ENCODE measurements at places on chromosomes 2 and 18.

DNA sequence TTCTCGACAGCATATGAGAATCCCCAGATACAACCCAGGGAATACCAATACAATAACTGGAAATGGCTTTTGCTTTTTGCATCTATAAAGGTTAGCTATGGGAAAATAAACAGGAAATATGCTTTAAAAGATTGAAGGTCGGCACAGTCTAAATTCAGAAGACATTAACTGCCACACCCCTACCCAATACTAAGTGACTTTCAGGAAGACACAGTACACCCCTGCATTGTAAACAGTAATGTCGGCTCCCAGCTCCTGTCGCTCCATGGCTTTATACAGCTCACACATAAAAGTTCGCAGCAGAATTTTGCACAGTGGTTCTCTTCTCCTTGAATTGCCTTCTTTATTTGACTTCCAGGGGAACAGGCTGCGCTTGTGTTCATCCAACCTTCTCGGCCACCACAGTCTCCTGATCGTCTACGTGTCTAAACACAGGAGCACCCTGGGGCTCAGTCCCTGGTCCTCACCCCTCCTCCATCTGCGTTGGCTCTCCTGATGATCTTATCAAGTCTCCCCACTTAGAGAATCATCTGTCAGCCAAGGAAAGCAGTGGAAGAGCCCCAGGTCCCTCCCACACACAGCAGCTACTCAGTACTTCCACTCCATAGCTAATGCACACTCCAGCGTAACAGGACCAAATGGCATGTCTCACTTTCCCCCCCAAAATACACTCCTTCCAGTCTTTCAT lies 22.7 kb downstream of the CYB5A start:
- DNase-seq, result no peak

GRCh38 chr2:222290736-222291484 lies 7.9 kb downstream of the PAX3 start:
- peak; percentile 63 for DNase-seq

- no peak for DNase-seq
These were observed 86.0 kb downstream of the COL3A1 start for GRCh38 chr2:189060096-189060642.

DNA sequence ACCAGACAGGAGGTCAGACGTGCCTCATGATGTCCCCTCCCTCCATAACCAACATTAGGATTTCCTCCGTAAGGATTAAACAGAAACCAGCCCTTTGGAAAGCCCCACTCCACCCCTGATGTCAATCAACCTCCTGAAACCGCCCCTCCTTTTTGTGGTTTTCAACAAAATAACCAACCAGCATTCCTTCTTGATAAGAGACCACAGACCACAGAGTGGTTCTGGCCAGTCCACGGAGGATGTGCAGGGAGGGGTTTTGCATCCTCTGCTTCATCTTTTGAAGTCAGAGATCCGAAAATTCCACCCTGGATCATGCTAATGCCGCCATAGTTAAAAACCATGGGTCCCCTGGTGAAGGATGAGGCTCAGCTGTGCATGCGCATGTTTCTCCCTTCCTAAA lies 180.0 kb upstream of the CCDC150 start:
- peak; percentile 36 for DNase-seq

- no peak for DNase-seq
These were observed 51.4 kb downstream of the SLC38A11 start for GRCh38 chr2:164903951-164904350.

Measured in fibroblast of skin of right biceps (primary cell).